ENCODE measurements at places on chromosomes 6 and 20. TPM values are rescaled to one million over a fixed set of nuclear protein-coding genes. Genes with fewer than 3 reads are reported as not detected.

Gene PTCRA
- polyA plus RNA-seq, result 1.0 TPM

Gene CST4
- polyA plus RNA-seq, result not detected

Gene CNR1
- polyA plus RNA-seq, result 2.5 TPM

Gene THBD
- not detected for polyA plus RNA-seq

Gene ADGB
- polyA plus RNA-seq, result not detected

Gene STMN3
- 2.7 TPM for polyA plus RNA-seq
